Effector memory CD8-positive, alpha-beta T cell (primary cell): ENCODE measurements at places on chromosomes 13 and 19.

DNA sequence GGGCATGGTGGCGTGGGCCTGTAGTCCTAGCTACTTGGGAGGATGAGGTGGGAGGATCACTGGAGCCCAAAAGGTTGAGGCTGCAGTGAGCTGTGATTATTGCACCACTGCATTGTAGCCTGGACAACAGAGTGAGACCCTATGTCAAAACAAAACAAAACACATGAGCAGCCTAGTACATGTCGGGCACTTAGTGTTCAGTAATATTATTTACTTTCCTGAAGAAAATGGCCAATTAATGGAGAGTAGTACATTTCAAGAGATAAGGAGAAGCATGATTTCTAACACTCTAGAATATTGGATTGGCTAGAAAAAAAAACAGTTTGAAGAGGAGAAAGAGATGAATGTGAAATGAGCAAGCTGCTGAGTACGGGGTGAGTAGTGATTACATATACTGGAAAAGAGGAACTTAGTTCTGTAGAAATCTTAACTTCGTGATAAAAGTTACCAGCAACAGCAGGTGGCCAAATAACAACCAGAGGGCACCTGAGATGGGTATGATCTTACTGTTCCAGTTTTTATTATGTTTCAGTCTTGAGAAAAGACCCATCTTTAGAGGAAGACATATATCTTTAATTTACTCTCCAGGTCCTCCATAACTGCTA, 36.2 kb downstream of the SPATA13 start:
- H3K36me3 ChIP-seq: no peaks in the 10 kb centered on the region
- no peak for DNase-seq
- no peaks in the 10 kb centered on the region for H3K27me3 ChIP-seq
- no peak overlapping the region for H3K4me3 ChIP-seq

GRCh38 chr19:35754370-35755130, 2.3 kb downstream of the HSPB6 start:
- DNase-seq: no peak
- peaks cover 27% of the 10 kb centered on the region for H3K4me1 ChIP-seq
- H3K36me3 ChIP-seq: peaks cover 20% of the 10 kb centered on the region
- no peak overlapping the region for H3K27ac ChIP-seq
- peak overlapping the region; percentile 33 for H3K4me3 ChIP-seq

GRCh38 chr19:5345895-5346386, 5.3 kb upstream of the PTPRS start:
- no peak for DNase-seq
- H3K27ac ChIP-seq: no peak overlapping the region
- H3K4me3 ChIP-seq: no peak overlapping the region
- H3K4me1 ChIP-seq: no peaks in the 10 kb centered on the region
- peaks cover 39% of the 10 kb centered on the region for H3K27me3 ChIP-seq

DNA sequence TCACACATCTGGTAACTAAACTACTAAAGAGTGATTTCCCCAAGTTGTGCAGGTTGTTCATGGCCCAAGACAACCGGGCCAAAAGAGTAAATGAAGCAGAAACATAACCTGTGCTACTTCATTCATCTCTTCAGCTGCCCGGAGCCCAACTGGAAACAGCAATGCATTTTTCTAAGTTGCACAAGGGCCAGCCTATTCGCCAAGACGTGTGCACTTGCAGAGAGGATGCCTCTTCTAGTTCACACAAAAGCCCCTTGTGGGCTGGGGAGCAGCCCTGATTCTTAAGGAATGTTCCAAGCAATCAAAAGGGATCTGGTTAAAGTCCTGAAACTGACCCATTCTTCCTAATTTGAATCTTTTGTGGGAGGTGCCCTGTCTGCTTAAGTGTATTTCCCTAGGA, 275.8 kb downstream of the SHISA2 start:
- no peak overlapping the region for H3K27ac ChIP-seq
- no peak for DNase-seq
- H3K36me3 ChIP-seq: no peaks in the 10 kb centered on the region
- H3K4me1 ChIP-seq: no peaks in the 10 kb centered on the region
- peaks cover 10% of the 10 kb centered on the region for H3K27me3 ChIP-seq

- H3K4me3 ChIP-seq: peak overlapping the region; percentile 85
- peak overlapping the region; percentile 99 for H3K27ac ChIP-seq
- no peaks in the 10 kb centered on the region for H3K27me3 ChIP-seq
- peaks cover 22% of the 10 kb centered on the region for H3K36me3 ChIP-seq
Measured at GRCh38 chr19:4639531-4640246, 373 bp downstream of the TNFAIP8L1 start.

DNA sequence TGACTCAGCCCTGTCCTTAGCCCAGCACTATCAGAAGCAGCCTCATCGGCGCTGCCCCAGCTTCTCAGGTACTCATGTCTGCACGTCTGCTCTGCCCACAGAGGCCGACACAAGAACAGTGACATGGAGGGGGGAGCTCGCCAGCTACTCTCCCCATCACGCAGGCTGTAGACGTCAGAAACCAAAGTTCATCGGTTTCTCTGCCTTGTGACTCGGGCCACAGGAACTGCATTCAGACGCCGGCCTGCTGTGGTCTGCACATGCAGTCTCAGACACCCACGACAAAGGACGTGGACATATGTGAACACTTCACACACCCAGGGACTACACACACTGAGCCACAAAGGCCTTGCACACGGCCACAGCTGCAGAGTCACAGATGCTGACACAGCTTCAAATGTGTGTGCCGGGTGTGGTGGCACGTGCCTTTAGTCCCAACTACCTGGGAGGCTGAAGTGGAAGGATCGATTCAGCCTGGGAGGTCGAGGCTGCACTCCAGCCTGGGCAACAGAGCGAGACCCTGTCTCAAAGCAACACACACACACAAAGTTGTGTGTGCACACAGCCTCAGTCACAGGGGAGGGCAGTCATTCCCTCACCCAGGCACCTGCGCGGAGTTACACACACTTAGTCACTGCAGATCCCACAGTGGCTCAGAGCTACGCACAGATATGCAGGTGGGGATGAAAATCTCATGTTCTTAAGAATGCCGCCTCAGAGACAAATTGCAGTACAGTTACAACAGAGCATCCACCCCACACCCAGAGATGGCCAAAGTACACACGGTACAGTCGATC, 4.9 kb upstream of the ZFP36 start:
- peak overlapping the region; percentile 87 for H3K4me3 ChIP-seq
- peak overlapping the region; percentile 100 for H3K27ac ChIP-seq
- peaks cover 59% of the 10 kb centered on the region for H3K4me1 ChIP-seq
- H3K27me3 ChIP-seq: no peaks in the 10 kb centered on the region

GRCh38 chr13:24887759-24888158, 123.8 kb downstream of the RNF17 start:
- no peak for DNase-seq
- H3K27ac ChIP-seq: no peak overlapping the region
- no peak overlapping the region for H3K4me3 ChIP-seq
- no peaks in the 10 kb centered on the region for H3K4me1 ChIP-seq

DNA sequence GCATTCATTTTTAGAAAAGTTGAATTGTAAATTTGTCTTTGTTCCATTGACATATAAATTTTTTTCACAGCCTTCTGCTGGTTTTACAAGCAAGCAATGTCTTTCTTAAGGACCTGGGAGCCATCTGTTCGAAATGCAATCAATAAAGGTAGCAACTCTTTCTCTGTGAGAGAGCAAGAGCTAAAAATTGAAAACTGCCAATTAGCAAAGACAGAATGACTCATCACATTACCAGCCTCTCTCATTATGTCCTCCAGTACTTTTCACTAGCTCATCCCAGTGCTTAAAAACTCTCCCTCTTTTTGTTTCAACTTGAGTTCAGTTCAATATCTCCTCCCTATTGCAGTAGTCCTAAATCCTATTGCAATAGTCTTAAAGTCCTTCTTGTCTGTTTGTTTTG, 760.7 kb upstream of the SLITRK6 start:
- no peaks in the 10 kb centered on the region for H3K27me3 ChIP-seq
- no peak for DNase-seq

DNA sequence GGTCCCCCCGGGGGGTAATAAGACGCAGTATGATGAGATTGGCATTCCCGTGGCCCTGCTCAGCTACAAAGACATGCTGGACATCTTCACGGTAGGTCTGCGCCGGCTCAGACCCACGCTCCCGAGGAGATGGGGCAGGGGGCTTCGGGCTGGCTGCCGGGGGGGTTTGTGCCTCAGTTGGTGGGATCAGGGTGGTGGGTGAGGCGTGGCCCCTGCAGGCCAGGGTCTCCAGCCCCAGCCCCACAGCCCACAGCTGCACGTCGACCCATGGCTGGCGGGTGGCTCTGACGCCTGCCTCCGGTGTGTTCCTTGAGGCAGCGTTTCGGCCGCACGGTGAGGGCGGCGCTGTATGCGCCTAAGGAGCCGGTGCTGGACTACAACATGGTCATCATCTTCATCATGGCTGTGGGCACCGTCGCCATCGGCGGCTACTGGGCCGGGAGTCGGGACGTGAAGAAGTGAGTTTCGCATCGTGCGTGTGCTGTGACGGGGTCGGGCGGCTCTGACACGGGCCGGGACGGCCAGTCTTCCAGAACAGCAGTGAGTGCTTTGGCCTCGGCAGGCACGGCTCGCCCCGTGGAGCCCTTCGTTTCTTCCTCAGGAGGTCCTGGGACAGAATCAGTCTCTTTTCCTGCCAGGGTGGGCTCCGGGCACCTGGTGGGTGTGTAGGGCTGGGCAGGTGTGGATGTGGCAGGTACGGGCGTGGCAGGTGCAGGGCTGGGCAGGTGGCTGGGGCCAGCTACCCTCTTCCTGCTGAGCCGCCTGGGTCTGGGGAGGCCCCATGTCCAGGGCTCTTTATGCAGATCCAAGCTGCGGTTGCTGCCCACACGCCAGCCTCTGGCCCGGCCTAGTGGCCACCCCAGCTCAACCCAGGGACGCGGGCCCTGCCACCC, 10.5 kb downstream of the SPPL2B start:
- no peaks in the 10 kb centered on the region for H3K27me3 ChIP-seq
- peaks cover 9% of the 10 kb centered on the region for H3K36me3 ChIP-seq
- H3K4me1 ChIP-seq: peaks cover 11% of the 10 kb centered on the region

DNA sequence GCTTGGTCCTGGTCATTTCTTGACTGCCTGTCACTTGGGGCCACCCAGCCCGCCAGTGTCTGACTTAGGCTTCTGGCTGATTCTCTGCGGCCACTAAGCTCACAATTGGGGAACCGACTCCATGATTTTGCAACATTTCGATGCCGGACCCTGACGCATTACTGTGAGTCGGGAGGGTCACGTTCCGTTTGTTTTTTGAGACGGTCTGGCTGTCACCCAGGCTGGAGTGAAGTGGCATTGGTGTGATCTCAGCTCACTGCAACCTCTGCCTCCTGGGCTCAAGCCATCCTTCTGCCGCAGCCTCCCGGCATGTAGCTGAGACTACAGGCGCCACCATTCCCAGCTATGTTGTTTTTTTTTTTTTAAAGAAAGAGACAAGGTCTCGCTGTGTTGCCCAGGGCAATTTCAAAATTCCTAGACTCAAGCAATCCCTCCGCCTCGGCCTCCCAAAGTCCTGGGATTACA, 3.2 kb upstream of the ADAT3 start:
- H3K27me3 ChIP-seq: no peaks in the 10 kb centered on the region
- no peak overlapping the region for H3K27ac ChIP-seq
- H3K4me1 ChIP-seq: peaks cover 20% of the 10 kb centered on the region
- no peak for DNase-seq
- no peak overlapping the region for H3K4me3 ChIP-seq

DNA sequence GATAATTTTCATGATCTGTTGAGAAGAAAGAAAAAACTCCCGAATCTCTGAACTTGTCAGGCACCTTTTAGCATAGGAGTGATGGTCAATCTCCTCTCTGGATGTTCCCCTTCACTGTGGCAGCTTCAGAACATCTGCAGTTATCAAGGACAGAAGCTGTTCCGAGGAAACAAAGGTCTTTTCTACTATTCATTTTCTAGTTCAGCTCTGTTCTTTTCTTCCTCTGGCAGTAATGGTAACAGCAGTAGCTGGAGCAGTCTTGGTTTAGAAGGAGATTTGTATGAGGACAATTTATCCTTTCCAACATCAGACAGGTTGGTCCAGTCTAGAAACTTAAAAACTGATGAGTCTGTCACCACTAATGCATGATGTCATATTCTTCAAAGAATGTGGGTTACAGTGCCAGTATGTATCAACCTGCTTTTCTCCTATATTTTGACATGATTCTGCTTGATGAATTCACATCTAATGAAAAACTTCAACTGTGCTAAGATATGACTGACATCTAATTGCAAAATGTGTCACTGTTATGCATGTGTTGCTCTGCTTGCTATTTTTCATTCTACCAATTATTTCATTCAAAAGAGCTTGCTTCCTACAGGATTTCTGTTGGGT, 41.0 kb downstream of the AKAP11 start:
- H3K27me3 ChIP-seq: no peaks in the 10 kb centered on the region
- H3K4me3 ChIP-seq: no peak overlapping the region
- peaks cover 12% of the 10 kb centered on the region for H3K4me1 ChIP-seq

DNA sequence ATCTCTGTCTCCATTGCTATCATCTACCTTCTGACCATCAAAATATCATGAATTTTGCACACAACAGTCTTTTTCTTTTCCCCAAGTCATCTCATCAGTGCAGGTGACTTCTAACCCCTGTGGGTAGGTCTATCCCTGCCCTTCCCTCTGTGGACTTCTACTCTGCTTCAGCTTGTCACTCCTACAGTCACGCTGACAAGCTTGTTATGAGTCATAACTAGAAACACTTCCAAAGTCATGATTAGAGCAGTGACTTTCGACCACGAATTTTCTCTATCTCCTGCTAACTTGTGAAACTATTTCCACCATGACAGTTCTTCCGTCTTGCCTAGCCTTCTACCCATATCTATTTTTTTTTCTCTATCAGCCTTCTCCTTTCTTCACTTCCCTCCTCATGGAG, 343.7 kb upstream of the ARGLU1 start:
- no peak overlapping the region for H3K27ac ChIP-seq
- no peaks in the 10 kb centered on the region for H3K4me1 ChIP-seq
- DNase-seq: no peak

- H3K4me1 ChIP-seq: peaks cover 16% of the 10 kb centered on the region
- H3K27ac ChIP-seq: no peak overlapping the region
Measured at GRCh38 chr19:48466561-48467325, 2.4 kb upstream of the CYTH2 start.

GRCh38 chr19:12720851-12721655, 2.7 kb downstream of the TNPO2 start:
- peak overlapping the region; percentile 94 for H3K4me3 ChIP-seq
- H3K27me3 ChIP-seq: no peaks in the 10 kb centered on the region
- DNase-seq: no peak
- peaks cover 45% of the 10 kb centered on the region for H3K36me3 ChIP-seq

- peaks cover 9% of the 10 kb centered on the region for H3K27me3 ChIP-seq
- no peaks in the 10 kb centered on the region for H3K4me1 ChIP-seq
- peak overlapping the region; percentile 32 for H3K27ac ChIP-seq
- DNase-seq: no peak
- no peak overlapping the region for H3K4me3 ChIP-seq
Measured at GRCh38 chr19:15210323-15210781, 9.6 kb upstream of the NOTCH3 start.

- no peak overlapping the region for H3K27ac ChIP-seq
- no peak overlapping the region for H3K4me3 ChIP-seq
- H3K27me3 ChIP-seq: no peaks in the 10 kb centered on the region
- no peaks in the 10 kb centered on the region for H3K4me1 ChIP-seq
- peaks cover 11% of the 10 kb centered on the region for H3K36me3 ChIP-seq
Measured at GRCh38 chr13:32666990-32667571, 80.8 kb downstream of the PDS5B start.

DNA sequence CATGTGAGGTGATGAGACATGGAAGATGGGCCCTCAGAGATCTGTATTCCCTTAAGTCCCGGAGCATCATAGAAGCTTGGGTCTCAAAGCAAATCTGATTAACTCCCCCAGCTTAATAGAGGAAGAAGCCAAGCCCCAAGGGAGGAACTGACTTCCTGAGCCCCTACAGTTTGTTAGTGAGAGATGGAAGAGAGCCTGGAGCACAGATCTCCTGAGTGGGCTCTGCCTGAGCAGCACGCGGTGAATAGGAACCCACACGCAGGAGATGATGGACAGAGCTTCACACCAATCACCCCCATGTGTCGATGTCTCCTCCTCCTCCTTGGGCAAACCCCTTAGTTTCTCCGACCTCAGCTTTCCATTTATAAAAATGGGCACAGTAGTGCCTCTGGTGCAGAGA, 50.1 kb upstream of the ATP12A start:
- H3K4me3 ChIP-seq: no peak overlapping the region
- peak overlapping the region; percentile 82 for H3K27ac ChIP-seq
- no peaks in the 10 kb centered on the region for H3K36me3 ChIP-seq
- peaks cover 37% of the 10 kb centered on the region for H3K4me1 ChIP-seq
